Muscle of arm (tissue), 14 donors: ENCODE measurements at places on chromosomes 1 and 21. TPM values are rescaled to one million over a fixed set of nuclear protein-coding genes. Genes with fewer than 3 reads are reported as not detected.

- DNase-seq = no peak
These were observed 26.9 kb upstream of the EPB41 start for GRCh38 chr1:28887419-28887834.

DNA sequence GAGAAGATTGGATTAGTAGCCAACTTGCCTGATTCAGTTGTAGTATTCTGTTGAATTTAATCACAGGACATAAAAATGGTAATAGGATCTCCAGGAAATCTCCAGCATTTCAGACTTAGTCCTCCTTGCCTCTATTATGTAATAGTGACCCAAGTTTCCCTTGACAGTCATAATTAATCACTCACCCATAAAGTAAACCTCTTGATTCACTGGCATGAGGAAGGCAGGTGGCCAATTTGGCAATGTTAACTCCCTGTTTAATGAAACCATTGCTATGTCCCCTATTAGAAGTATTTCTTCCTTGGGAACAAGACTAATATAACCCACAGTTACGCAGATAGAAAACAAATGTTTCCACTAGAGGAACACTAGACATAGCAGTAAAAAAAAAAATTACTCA, 604.8 kb upstream of the CXADR start:
- no peak for DNase-seq

DNA sequence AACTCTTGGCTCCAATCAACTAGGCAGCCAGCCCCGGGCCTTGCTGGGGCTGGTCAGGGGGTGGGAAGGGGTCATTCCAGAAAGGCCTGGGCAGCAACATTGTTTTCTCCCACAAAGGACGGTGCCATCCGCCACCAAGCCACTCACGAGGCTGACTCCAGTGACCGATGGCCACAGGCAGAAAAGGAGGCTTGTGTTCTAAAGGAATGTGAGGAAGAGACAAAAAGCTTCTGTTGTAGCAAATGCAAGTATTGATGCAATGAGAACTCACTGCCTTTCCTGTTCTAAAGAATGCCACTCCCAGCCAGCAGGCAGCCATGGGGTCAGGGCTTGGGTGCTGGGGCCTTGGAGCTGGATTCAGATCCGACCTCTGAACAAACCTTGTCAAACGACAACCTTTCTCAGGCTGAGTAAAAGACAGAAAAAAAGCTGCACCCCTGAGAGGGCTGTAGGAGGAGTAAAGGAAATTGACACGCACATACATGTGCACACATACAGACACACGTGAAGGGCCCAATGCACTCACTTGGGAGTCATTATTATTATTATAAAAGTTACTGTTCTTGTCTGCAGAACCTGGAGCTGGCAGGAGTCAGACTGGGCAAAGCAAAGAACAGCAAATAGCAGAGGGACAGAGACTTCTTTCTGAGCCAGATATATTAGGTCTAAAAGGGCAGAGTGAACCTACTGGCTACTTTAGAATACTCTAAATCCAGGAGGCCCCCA, 13.9 kb upstream of the PRMT2 start:
- DNase-seq = no peak

Gene ITLN2
- polyA plus RNA-seq = not detected

GRCh38 chr1:170749959-170750358, 86.0 kb downstream of the PRRX1 start:
- DNase-seq = no peak

Gene ADCY10
- polyA plus RNA-seq = not detected

Gene CA6
- polyA plus RNA-seq = not detected

Gene FGR
- polyA plus RNA-seq = 1.3 TPM

DNA sequence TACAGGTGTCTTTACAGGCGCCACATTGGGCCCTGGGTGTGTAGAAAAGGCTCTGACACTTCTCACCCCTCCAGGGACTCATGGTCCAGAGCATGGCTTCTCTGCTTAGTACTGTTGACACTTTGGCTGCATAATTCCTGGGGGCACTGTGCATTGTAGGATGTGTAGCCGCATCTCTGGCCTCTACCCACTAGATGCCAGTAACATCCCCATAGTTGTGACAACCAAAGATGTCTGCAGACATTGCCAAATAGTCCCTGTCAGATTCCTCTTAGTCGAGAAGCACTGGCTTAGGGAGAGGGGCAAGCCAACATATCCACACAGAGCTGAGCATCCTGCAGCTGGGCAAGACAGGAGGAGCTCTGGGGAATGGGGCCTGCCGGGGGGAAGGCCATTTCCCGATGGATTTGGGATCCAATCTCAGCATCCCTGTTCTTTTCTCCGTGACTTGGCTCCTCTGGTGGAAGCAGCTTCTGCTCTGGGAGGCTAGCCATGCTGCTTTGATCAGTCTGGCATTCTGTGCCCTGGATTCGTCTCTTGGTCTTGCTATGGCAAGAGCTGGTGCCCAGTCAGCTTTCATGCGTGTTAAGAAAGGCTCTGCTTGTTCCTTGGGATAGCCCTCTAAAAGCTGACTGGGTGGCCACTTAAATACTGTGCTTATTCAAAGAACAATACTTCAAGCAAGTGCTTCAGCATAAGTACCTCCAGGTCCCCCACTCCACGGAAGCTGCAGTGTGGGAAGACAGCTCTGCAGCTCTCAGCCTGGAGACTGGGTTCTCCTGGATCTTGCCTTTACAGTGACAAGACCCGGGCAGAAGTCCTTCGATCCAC, 38.3 kb upstream of the SCMH1 start:
- no peak for DNase-seq

DNA sequence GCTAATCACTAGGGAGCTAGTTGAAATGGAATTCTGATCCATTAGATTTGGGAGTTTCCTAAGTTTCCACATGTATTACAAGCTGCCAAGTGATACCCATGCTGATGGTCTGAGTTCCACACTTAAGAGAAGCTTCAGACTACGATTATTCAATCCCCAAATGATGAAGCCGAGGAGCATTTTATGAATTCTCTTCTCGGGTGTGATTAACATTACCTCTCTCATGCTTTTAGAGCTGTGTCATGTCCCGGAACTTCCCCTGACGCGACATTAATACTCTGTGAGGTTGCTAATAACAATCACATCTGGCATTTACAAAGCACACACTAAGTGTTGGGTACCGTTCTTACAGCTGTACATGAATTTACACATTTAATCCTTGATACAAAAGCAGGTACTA, 63.0 kb downstream of the KCNJ15 start:
- DNase-seq = no peak

DNA sequence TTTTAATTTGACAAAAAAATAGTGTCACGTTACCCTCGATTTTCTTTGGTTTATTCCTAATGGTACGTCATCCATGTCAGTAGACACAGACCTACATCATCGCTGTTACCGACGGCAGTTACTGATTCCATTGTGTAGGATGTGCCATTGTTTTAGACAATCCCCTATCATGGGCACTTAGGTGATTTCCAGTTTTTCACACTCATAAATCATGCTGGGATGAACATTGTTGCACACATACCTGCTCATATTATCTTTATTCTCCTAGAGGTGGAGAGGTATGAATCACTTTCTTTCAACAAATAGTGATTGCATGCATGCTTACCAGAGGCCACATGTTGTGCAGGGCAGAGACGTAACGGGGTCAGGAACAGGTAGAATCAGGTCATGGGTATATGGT, 79.7 kb upstream of the EFHD2 start:
- DNase-seq = no peak

Gene TSPAN2
- 7.3 TPM for polyA plus RNA-seq

DNA sequence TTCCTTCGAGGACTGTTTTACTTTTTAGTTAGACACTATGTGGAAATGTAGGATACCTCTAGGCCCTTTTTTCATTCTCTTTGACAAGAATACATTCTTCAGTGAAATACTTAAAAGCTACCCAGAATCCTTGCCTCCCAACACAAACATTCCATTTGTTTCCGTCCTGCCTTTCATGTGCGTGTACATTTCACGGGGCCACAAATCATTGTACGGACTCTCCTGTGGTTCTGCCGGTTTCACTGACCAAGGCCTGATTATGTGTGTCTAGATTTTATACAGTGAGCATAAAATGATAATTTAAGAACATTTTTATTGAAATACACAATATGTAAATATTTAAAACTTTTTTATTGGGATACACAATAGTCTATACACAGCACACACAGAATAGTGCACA, 76.4 kb downstream of the RUNX3 start:
- no peak for DNase-seq

Gene CYYR1
- 24.3 TPM for polyA plus RNA-seq

Gene TCEA3
- 1,418 TPM for polyA plus RNA-seq

- DNase-seq = no peak
These were observed 77.6 kb downstream of the MORN1 start for GRCh38 chr1:2313651-2314261.

- DNase-seq = no peak
These were observed 72.9 kb downstream of the ZNF281 start for GRCh38 chr1:200336901-200337391.

Gene AHCTF1
- not detected for polyA plus RNA-seq

DNA sequence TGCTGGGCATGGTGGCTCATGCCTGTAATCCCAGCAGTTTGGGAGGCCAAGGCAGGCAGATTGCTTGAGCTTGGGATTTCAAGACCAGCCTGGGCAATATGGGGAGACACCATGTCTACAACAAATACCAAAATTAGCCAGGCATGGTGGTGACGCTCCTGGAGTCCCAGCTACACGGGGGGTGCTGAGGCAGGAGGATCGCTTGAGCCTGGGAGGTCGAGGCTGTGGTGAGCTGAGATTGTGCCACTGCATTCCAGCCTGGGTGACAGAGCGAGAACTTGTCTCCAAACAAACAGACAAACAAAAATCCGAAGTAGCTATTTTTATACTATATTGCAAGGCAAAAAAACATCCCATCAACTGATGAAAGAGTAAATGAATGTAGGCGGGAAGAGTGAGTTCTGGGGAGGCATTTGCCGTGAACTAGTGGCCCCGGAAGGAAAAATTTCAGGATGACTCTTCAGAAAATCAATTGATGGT, 40.6 kb downstream of the NCMAP start:
- no peak for DNase-seq

DNA sequence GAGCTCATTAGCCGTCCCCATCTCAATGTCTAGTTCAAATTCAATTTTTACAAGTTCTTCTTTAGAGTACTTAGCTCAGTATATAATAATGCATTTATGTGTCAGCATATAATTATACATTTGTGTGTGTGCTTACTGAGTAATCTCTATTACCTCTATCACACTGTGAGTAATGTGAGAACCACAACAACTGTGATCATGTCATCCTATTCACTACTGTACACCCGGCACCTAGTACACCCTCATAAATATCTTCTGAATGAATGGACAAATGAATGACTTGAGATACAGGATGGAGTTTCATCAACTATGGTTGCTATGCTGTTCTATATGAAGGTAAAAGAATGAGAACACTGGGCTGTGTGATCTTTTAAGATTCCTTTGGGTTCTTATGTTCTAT, 124.0 kb downstream of the GPATCH2 start:
- DNase-seq = no peak

- no peak for DNase-seq
These were observed 71.4 kb upstream of the RAB4A start for GRCh38 chr1:229199261-229200243.

Gene LMX1A
- 1.5 TPM for polyA plus RNA-seq

DNA sequence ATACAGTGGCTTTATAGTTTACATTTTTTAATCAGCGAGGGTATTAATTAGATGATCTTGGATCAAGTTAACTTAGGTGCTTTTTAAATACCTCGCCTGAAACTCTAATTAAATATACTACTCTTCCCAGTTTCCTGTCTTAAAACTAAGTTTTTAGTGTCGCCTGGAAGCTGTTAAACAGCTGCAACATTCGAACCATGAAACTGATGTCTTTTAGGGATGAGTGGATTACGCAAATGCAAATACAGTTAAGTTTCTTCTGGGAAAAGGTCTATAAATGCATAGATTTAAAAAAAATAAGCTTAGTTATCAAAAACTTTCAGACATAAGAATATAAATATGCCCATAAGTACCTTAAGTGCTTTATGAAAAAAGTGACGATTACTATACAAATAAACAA, 228.3 kb downstream of the PTPRC start:
- DNase-seq = no peak

- no peak for DNase-seq
These were observed 43.9 kb upstream of the CAMK1G start for GRCh38 chr1:209539576-209539975.

DNA sequence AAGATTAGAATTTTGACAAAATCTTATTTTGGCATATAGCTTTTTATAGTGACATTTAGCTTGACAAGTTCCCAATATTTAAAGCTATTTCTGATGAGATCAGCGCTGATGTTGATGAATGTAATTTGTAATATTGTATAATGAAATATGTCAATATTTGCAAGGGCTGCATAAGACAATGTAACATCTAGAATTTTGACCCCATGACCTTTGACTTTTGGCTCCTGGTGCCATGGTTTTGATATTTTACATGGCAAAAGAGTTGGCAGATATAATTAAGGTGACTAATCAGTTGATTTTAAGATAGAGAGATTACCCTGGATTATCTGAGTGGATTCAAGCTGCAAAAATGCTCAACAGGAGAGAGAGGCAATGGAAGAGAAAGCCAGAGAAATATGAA, 63.9 kb downstream of the DUSP10 start:
- DNase-seq = no peak

GRCh38 chr21:28200726-28201125, 792.0 kb downstream of the LTN1 start:
- no peak for DNase-seq

DNA sequence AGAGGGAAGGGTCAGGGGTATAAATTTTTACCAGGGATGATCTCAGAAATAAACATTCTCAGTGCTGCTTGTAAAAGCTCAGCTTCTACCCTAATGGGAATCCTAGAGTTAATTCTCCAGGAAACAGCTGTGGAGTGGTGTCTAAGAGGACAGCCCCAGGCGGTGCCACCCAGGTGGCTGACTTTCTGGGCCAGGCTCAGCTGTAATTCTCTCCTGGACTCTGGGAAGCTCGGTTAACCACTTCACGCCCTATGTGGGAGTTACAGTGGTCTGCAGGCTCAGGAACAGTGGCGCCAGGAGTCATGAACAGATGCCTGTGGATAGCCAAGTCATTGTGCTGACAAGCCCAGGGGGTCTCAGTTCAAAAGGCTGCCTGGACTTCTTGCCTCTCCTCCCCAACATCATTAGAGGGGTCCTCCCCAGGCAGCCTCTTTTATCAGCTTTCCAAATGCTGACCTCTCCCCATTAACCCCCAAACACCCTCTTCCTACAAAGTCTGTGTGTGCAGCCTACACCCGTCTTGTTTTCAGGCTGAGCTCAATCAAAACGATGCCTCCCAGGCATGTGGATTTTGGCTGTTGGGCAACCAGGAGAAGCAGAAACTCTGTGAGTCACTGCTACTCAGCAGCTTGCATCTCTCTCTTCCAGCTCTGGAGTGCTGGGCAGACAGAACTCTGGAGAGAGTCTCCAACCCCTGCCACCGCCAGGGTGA, 1.2 kb downstream of the HHIPL2 start:
- DNase-seq = no peak
